Suprapubic skin (tissue), 4 donors: ENCODE measurements at places on chromosomes 6 and 20. TPM values are rescaled to one million over a fixed set of nuclear protein-coding genes. Genes with fewer than 3 reads are reported as not detected.

DNA sequence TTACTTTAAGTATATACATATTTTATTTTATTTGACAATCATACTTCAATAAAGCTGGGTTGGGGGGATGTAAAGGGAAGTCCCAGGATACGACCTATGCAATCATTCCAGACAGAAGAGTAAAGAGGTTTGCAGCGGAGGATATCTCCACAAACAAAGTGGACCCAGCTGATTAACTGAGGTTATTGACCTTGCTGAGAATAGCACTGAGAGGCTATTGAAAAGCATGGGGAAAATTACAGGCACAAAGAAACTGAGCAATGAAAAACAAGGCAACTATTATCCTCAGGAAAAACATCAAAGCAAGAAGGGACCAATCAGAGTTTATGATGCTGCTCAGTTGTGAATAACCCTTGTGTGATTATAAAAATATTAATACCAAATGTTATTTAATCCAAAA, 32.6 kb downstream of the SERPINB1 start:
- H3K27ac ChIP-seq, result no peak overlapping the region
- H3K36me3 ChIP-seq, result no peaks in the 10 kb centered on the region
- H3K27me3 ChIP-seq, result no peaks in the 10 kb centered on the region
- no peak for DNase-seq

The ZSCAN23 gene
- total RNA-seq, result not detected

The TFEB gene
- total RNA-seq, result 21.7 TPM

GRCh38 chr6:156780962-156781853, 4.0 kb downstream of the ARID1B start:
- DNase-seq, result no peak
- H3K27ac ChIP-seq, result peak overlapping the region; percentile 99
- H3K4me1 ChIP-seq, result peaks cover 58% of the 10 kb centered on the region
- H3K36me3 ChIP-seq, result no peaks in the 10 kb centered on the region
- no peaks in the 10 kb centered on the region for H3K27me3 ChIP-seq
- H3K4me3 ChIP-seq, result peak overlapping the region; percentile 92

The FNDC1 gene
- 0.15 TPM for total RNA-seq

DNA sequence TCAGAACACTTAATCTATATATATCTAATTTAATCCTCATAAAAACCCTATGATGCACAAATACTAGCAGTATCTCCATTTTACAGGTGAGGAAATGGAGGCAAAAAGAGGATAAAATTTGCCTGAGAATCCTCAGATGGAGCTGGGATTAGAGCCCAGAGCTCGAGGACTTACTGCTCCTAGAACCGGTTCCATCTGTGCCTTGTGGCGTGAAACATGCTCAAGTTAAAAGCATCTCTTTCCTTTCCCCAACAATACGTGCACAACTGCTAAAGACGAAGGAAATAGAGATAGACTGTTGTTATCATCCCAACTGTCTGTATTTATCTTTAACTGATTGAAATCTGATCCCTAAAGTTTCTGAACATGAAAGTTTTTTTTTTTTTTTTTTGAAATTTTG, 367.6 kb upstream of the SOX4 start:
- peaks cover under 1% of the 10 kb centered on the region for H3K36me3 ChIP-seq
- no peak for DNase-seq
- H3K27me3 ChIP-seq, result no peaks in the 10 kb centered on the region
- H3K27ac ChIP-seq, result no peak overlapping the region
- H3K4me1 ChIP-seq, result no peaks in the 10 kb centered on the region

The CD109 gene
- 47.3 TPM for total RNA-seq

DNA sequence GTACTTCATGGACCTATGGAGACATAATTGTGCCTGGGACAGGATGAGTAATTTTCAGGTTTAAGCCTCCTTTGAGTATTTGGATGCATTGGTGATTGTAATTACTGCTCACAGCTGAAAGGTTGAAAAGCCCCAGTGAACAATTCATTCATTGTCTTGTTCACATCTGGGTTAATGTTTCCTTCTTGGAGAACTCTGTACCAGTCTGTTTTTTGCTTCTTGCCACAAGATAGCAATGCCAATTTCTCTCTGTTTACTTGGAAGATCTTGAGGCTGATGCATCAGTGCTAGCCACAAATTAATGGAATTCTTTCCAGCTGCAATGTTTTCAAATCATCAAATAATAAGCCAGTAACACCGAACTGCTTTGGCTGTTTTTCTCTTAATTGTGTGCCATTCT, 207.8 kb downstream of the BMP2 start:
- H3K27ac ChIP-seq, result no peak overlapping the region
- H3K4me1 ChIP-seq, result no peaks in the 10 kb centered on the region
- no peak overlapping the region for H3K4me3 ChIP-seq
- DNase-seq, result no peak
- H3K27me3 ChIP-seq, result no peaks in the 10 kb centered on the region

The OTOR gene
- not detected for total RNA-seq

DNA sequence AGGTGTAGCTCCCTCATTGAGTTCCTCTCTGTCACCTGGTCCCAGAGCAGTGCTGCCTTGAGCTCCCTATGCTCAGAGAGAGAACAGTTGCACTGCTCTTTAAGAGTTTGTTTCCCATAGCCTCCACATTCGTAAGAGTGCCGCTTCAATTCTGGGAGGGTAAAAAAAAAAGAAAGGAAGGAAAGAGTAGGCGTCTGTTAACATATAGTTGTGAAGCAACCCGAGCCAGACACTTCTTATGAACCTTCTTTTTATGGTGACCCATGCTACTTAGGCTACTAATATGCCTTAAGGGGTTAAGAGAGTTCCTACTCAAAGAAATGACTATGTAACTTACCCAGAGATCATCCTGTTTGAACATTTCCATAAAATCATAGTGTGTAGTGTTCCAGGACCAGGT, 4.3 kb upstream of the ARG1 start:
- no peak overlapping the region for H3K27ac ChIP-seq
- H3K27me3 ChIP-seq, result no peaks in the 10 kb centered on the region
- H3K4me1 ChIP-seq, result no peaks in the 10 kb centered on the region
- peaks cover 3% of the 10 kb centered on the region for H3K36me3 ChIP-seq
- DNase-seq, result no peak
- no peak overlapping the region for H3K4me3 ChIP-seq

The IFT52 gene
- total RNA-seq, result 15.2 TPM

The TULP1 gene
- 0.72 TPM for total RNA-seq

- no peak overlapping the region for H3K27ac ChIP-seq
- no peak for DNase-seq
- no peaks in the 10 kb centered on the region for H3K4me1 ChIP-seq
- H3K36me3 ChIP-seq, result no peaks in the 10 kb centered on the region
- no peak overlapping the region for H3K4me3 ChIP-seq
Observed at GRCh38 chr20:5410470-5410869, 93.7 kb upstream of the PROKR2 start.

DNA sequence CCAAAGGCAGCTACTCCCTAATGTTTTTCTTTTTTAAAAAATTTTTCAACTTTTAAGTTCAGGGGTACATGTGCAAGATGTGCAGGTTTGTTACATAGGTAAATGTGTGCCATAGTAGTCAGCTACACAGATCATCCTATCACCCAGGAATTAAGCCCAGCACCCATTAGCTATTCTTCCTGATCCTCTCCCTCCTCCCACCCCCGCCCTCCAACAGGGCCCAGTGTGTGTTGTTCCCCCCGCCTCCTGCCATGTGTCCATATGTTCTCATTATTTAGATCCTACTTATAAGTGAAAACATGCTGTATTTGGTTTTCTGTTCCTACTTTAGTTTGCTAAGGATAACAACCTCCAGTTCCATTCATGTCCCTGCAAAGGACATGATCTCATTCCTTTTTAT, 12.4 kb downstream of the TRIM15 start:
- H3K36me3 ChIP-seq, result no peaks in the 10 kb centered on the region
- no peak overlapping the region for H3K27ac ChIP-seq
- DNase-seq, result no peak
- H3K4me1 ChIP-seq, result peaks cover 11% of the 10 kb centered on the region
- peaks cover 68% of the 10 kb centered on the region for H3K27me3 ChIP-seq
